ENCODE measurements at places on chromosomes 12 and 14.
A peak's percentile ranks its signal among the peaks of the same experiment; 100 is the strongest.

DNA sequence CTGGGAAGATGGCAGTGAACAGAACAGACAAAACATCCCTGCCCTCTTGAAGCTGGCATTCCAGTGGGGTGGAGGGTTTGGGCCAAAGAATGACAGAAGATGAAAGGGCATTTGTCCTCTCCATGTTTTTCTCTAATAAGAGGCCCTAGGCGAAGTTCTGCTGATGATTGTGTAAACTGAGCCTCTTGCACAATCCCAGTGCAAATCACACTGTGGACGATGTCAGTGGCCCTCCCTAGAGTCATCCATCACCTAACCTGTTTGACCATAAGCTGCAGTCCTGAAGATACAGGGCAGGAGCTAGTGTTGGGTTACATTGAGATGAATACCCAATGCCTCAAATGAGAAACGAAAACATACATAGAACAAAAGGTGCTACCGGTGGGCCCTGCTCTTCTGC lies 622.4 kb upstream of the TBX3 start:
- no peak for DNase-seq

GRCh38 chr12:6333566-6333965 lies 8.3 kb downstream of the TNFRSF1A start:
- peak; percentile 74 for DNase-seq

DNA sequence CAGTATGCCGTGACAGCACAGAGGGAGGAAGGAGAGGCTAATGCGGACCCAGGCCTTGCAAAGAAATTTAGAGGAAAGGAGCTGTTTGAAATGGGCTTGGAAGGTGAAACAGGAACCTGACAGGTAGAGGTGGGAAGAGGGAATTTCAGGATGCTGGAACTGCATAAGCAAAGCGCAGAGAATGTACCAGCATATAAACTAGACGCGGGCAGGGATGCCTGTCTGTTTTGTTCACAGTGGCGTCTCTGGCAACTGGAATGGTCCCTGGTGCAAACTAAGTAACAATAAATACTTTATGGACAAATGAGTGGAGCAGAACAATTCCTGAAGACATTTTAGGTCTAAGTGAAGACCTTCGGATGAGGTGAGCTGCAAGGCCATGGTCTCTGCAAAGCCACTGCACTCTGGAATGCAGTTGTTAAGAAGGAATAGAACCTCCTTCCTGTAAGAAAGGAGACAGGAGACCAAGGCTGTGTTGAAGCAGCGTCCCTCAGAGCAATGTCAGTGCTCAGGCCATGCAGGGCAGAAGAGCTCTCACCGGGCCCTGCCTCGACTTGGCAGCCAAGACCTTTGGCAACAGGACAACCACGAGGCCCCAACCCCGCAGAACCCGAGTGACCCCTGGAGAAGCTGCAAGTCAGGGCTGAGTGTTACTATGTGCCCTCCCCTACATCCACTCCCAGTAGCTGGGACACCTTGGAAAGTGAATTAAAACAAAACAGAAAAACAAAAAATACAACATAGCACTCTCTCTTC lies 42.8 kb downstream of the PITPNM2 start:
- no peak for DNase-seq

GRCh38 chr12:19298836-19299605 lies 140.3 kb upstream of the AEBP2 start:
- DNase-seq, result peak; percentile 6

GRCh38 chr12:25699454-25699853 lies 146.4 kb upstream of the LMNTD1 start:
- DNase-seq, result no peak

DNA sequence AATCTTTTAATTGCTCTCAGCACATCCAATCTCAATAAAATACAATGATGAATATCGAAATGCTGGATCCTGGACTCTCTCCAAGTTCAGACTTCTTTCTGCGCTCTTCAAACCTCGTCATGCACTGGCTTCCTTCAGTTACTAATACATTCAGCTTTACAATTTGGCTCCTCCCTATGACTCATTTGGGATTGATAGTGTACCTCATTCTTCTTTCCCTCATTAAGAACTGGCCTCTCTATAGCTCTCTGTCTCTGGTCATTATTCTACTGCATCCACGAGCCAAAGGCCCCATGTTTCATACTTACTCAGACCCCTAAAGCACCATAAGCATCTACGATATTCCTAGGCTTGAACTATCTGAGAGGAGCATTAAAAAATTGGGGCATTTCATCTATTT lies 4.9 kb downstream of the TSPAN8 start:
- DNase-seq, result no peak

GRCh38 chr14:45091710-45092109 lies 7.8 kb downstream of the PRPF39 start:
- DNase-seq, result peak; percentile 37
